ENCODE measurements at places on chromosomes 12 and 14.

GRCh38 chr12:107139787-107140186 is 46.4 kb upstream of the CRY1 start:
- no peak for DNase-seq

DNA sequence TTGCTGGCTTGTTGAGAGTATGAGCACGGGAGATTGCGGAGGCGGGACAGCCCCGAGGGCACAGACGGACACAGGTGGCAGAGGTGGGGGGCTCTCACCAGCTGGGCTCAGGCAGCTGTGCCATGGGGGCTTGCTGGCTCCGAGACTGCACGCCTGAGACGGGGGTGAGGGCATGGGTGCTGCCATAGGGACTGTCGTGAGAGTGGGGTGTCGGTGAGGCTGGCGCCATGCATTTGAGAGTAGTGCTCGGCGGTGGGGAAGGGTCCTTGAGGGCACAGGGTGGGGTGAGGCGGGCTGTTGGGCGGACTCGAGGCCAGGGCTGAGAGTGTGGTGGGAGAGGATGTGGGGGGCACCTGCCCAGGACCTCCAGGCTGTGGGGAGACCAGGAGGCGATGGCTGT is 40.7 kb upstream of the TEX22 start:
- DNase-seq: no peak

GRCh38 chr12:132448463-132448820 is 41.5 kb upstream of the FBRSL1 start:
- no peak for DNase-seq

DNA sequence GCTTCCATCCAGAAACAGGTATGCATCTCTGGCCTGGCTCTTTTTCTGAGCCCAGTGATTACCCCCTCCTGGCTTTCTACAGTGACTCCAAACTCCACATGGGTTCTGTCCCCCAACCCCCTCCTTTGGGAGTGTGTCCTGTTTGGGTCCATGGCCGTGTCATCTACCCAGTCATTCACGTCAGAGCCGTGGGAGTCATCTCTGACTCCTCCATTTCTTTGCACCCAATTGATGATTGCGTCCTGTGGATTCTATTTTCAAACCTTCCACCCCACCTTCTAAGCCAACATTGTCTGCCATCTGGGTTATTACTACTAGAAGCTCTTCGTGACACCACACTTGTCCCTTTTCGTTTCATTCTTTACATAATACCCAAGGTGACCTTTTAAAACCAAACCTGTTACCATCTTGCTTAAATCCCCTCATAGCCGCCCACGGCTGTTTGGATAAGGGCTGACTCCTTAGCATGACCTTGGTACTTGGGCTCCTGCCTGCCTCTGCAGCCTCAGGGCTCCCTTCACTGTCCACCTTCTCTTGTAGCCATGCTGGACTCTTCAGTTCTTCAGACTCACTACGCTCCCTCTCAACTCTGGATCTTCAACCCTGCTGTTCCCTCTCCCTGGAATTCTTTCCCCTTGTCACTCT is 38.1 kb upstream of the NT5DC3 start:
- DNase-seq: no peak

GRCh38 chr14:62307844-62308243 is 545.6 kb downstream of the SNAPC1 start:
- no peak for DNase-seq

- DNase-seq: no peak
Observed at GRCh38 chr14:23370221-23370620, 2.4 kb upstream of the IL25 start.

DNA sequence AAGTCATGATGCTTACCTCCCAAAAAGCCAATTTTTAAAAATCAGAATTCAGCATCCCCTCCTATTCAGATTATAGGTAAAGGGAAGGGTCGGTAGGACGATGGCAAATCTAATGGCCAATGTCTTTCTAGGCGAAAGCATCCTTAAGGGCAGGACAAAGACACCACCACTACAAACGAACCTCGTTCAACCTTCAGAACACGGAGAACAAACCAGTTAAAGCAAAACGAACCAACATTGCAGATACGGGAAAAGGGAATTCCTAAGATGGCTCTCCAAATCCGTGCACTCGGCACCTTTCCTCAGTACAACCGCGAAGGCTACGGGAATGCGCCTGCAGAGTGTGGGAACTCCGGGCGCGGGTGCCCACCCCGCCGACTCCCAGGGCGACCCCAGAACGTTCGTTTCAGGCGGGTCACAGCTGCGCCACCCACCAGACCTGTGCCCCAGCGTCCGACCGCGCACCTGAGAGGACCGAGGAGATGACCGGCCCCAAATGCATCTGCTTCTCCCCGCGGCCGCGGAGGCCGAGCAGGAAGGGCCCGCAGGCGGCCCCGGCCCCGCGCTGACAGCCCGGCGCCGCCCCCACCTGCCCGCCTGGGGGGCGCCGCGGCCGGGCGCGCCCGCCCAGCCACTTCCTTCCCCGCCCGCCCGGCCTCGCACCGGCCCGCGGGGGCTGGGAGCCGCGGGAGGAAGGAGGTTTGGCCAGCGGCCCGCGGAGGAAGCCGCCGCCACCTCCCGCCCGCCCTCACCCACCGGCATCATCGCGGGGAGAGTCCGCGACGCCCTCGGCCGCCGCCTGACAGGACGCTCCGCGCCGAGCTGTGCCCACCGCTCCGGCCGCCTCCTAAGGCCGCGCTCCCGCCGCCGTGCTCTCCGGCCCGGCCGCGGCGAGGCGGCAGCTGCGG is 578 bp downstream of the PPP1R13B start:
- no peak for DNase-seq

GRCh38 chr14:72558721-72559120 is 335.2 kb downstream of the DPF3 start:
- DNase-seq: no peak

DNA sequence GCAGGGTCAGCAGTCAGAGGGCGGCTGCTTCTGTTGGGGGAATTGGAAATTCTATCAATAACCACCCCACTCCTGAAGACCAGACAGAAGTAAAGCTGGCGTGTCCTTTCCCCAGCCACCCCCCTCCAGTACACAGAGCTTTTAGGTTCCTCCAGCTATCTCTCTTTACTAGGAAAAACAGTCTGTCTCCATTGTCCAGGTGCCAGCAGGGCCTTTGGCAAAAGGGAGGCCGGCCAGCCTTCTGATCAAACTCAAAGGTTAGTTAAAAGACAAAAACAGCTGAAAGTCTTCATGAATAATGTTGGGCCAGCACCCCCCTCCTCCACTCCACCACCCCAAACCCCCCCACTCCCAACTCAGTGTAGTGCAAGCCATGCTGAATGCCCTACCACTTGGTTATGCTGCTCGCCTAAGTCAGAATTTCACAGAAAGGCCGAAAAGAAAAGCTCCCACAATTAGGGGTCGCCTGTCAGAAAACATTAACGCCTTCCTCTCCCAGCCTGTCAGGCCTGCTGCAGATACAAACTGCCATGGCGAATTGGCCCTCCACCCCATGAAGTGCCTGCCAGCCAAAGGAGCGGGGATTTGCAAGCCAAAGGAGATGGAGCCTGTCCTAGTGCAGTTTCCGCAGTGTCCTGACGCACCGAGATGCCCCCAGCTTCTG is 8.9 kb downstream of the ASCL1 start:
- DNase-seq: no peak

GRCh38 chr14:72701605-72702004 is 192.3 kb downstream of the DPF3 start:
- DNase-seq: no peak

DNA sequence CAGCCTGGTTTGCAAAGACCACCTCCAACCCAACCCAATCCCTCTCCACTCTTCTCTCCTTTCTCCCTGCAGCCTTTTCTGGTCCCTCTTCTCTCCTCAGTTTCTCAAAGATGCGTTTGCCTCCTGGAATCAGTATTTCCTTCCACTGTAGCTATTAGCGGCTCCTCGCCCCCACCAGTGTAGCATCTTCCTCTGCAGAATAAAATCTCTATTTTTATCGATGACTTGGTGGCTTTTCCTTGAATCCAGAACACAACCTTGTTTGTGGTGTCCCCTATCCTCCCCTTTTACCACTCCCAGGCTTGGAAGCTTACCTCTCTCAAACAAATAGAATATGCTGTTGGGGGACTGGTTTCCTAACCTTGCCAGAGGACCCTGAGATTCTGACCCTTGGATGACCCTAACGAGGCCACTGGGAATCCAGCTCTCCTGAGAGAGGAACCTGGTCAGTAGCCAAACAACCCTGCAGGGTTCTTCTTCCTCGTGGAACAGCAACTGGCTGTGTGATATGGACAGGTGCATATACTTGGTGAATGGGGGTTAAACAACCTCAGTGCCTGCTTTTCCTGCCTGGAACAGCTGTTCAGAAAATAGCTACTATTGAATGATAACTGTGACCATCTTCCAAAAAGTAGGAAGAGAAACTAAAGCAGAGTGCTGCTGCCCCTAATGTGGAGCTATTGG is 4.4 kb downstream of the WNT1 start:
- no peak for DNase-seq

DNA sequence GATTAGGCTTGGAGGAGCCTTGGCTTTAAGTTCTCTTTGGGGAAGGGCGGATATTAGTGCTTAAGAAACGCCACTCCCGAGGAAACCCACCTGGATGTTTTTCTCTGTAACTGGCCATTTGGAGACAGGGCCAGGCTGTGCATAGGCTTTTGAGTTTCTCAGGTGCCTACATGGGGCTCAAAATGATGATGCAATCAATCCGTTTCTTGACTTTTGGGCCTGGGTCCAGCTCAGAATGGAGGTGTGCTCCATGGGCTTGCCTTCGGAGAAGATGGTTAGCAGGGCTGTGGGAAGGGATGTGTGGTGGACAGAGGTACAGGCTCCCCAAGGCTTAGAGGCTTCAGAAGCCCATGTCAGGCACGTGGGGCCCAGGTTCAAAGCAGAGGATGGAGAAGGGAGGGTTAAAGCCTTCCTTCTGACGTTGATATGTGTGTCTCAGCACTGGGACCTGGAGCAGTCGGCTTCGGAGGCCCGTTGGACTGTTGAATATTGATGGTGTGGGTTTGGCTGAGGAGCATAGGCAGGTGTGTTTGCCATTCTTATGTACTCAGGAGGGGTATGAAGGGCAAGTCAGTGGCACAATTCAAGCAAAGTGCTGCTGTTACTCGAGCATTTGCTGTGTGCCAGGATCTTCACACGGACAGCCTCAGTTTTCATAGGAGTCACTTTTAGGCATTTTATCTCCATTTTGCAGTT is 82.8 kb downstream of the SLC25A47 start:
- DNase-seq: no peak

GRCh38 chr14:82805892-82806825 is 1272.5 kb upstream of the SEL1L start:
- DNase-seq: no peak

DNA sequence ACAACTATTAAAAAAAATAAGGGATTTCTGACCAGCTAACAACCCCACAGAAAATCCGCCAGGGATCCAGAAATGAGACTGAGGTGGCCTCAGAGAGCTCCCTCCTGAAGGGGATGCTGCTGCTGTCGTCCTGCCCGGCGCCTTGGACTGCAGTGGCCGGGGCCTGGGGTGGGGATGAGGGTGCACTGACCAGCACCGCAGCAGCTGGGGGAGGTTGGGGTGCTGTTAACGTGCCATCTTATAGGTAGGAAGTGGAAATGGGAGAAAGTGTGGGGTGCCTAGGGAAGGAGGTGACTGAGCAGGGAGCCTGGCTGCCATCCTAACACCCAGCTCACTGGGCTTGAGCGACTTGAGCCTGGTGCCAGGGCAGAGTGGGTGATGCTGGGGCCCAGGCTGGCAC is 32.0 kb downstream of the DDX11 start:
- no peak for DNase-seq

GRCh38 chr12:49037111-49037946 is 18.8 kb upstream of the PRKAG1 start:
- no peak for DNase-seq

DNA sequence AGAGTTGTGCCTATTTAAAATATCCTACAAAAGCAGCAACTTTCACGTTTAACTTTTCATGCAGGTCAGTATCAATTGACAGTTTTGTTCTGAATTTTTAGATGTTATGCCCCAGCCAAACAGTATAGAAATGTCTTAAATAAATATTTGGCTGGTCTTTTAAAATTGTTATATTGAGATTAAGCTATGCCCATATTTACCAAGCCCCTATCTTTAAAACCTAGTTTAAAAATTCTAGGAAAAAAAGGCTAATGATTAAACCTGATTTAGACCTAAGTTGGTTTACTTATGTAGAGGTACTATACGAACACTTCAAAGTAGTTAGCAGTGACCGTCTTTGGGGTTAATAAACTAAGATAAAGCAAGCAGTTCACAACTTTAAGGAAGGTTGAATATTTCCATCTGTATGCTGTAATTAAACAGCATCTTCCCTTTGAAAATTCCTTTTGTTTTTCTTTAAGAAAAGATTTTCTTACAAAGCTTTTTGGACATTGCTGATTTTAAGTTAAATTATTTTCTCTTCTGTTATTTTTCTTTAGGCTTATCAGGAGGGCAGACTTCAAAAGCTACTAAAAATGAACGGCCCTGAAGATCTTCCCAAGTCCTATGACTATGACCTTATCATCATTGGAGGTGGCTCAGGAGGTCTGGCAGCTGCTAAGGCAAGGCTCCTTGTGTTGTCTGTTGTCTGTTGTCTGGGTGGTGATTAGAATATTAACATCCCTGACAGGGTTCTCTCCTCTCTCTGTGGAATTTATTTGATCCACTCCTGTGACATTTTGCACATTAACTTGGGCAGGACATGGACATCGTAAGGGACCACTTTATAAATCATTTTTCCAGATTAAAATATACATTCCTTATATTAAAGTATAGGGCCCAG is 7.5 kb downstream of the EID3 start:
- DNase-seq: no peak

- no peak for DNase-seq
Observed at GRCh38 chr14:102187044-102187443, 47.3 kb downstream of the WDR20 start.

DNA sequence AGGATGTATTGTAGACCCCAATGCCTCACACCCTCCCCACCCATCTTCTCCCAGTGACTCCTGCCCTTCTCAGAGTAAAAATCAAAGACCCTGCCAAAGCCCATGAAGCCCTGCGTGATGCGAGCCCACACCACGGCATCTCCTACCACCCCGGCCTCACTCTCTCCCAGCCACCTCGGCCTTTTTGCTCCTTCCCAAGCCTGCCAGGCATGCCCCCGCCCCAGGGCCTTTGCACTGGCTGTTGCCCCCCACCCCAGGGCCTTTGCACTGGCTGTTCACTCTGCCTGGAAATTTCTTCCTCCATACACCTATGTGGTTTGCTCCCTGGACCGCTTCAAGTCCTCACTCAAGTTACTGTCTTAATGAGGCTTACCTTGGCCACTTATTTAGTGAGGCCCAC is 5.0 kb upstream of the CHGA start:
- DNase-seq: no peak

DNA sequence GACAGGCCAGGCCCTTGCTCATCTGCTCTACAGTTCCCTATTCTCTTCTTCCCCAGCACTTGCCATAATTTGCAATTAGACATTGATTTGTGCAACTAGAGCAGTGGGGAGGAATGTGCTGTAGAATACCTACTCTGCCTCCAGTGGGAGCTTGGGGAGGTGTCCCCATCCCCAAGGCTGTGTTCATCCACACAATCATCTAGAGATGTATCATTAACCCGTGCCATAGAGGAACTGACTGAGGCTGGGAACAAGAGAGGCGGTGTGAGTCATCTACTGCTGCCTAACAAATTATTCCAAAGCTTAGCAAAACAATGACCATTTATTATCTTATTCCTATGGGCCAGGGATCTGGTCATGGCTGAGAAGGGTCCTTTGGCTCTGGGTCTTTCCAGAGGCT is 5.1 kb upstream of the OTUB2 start:
- no peak for DNase-seq

GRCh38 chr12:12010277-12011039 is 60.3 kb upstream of the BCL2L14 start:
- no peak for DNase-seq

All from stimulated activated CD4-positive, alpha-beta T cell treated with anti-CD3 and anti-CD28 coated beads, Interleukin-1b, Interleukin-23, amount 100 ng/mL, for 1 hour (primary cell).